ENCODE measurements at places on chromosomes 5 and 9.

DNA sequence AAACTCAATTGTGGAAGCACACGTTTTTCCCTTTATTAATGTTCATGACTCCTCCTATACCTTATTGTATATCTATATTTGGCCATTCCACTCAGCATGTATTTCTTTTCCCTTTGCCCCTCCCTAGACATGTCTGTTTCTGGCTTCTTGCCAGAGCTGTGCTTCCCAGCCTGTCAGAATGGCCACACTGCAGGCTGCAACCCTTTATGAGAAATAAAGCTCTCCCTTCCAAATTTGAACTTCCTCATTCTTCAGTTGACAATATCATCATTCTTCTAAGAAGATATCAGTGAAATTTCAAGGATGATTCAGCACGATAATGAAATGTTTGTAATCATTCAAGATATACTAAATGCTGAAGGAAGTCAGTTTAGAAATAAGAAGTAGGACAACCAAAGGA is 107.6 kb upstream of the PRSS3 start:
- no peak for DNase-seq

GRCh38 chr5:22596404-22596970 is 256.7 kb downstream of the CDH12 start:
- no peak for DNase-seq

- DNase-seq, result no peak
Observed at GRCh38 chr5:170813231-170813630, 29.7 kb downstream of the GABRP start.

DNA sequence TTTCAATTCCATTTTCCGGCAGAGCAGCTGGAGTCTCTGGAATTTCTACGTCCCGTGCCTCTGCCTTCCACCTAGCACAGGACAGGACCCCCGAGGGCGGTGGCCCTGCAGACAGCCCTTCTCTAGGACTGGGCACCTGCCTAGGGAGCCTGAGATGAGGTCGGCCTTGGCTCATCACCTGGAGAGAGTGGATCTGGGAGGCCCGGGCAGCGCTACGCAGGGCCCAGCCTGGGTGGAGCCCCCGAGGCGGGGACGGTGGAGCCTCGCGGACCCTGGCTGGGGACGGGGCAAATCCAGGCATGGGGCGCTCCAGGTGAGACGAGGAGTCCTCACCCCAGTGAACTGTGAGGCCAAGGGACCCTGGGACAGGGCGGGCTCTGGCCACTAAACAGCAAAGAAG is 114.5 kb downstream of the MTRR start:
- DNase-seq, result no peak

GRCh38 chr5:171872666-171873065 is 87.0 kb downstream of the SMIM23 start:
- DNase-seq, result no peak

GRCh38 chr5:168136340-168136739 is 155.1 kb upstream of the WWC1 start:
- no peak for DNase-seq

DNA sequence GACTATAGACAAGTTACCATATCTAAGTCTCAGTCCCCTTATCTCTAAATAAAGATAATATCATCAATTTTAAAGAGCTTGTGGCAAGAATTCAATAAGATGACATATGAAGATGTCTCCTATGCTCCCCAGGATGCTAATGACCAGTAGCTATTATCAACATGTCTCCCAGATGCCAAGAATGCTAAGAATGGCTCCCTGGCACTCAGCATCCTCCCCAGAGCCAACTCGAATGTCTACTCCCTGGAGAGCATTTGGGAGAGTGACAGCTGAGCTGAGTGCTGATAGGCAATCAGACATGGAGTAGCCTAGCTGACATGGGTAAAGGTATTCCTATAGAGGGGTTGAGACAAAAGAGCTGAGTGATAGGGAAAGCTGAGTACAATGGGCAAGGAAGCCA is 15.9 kb downstream of the P4HA2 start:
- no peak for DNase-seq

DNA sequence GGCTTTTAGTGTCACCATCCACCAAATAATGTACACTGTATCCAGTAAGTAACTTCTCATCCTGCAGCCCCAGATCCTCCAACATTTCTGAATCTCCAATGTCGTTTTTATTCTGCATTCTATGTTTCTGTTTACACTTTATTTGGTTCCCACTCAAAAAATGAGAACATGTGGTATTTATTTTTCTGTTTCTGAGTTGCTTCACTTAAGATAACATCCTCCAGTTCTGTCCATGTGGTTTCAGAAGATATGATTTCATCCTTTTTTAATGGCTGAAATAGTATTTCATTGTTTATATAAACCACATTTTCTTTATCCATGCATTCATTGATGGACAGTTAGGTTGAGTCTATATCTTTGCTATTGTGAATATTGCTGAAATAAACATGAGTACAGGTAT is 677.3 kb upstream of the FTMT start:
- DNase-seq, result no peak

DNA sequence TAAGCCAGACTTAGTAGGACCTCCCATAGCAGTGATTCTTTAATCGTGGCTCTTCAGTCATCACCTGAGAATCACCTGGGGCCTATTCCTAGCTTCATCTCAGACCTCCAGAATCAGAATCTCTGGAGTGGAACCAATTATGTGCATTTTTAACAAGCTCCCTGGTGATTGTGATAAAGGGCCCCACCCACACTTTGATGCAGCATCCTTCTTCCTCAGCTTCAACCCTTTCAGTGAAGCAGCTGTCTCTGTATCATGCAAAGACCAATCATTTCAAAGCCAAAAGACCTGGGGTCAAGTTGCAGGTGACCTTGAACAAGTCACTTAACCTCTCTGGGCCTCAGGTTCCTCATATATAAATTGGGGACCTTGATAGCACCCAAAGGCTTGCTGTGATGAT is 17.1 kb downstream of the FBXO10 start:
- DNase-seq, result no peak

GRCh38 chr5:124395287-124395686 is 351.2 kb downstream of the ZNF608 start:
- DNase-seq, result no peak

DNA sequence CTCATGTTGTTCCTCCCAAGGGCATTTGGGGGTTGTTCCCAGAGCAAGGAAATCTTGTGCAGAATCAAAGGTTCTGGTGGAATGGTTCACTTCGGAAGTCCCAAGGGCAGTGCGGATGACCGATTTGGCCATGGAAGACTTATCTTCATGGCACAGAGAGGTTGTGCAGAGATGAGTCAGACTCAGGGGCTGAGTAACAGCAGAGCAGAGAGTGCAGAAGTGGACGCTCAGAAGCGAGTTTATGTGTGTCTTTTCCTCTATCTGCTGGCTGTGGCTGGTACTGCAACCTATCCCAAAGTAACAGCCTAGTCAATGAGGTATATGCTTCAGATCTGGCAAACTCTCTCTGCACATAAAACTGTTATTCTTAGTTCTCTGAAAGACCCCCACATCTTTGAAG is 118.1 kb downstream of the DPYSL3 start:
- no peak for DNase-seq

- DNase-seq, result no peak
Observed at GRCh38 chr9:114110180-114110579, 11.1 kb upstream of the KIF12 start.

DNA sequence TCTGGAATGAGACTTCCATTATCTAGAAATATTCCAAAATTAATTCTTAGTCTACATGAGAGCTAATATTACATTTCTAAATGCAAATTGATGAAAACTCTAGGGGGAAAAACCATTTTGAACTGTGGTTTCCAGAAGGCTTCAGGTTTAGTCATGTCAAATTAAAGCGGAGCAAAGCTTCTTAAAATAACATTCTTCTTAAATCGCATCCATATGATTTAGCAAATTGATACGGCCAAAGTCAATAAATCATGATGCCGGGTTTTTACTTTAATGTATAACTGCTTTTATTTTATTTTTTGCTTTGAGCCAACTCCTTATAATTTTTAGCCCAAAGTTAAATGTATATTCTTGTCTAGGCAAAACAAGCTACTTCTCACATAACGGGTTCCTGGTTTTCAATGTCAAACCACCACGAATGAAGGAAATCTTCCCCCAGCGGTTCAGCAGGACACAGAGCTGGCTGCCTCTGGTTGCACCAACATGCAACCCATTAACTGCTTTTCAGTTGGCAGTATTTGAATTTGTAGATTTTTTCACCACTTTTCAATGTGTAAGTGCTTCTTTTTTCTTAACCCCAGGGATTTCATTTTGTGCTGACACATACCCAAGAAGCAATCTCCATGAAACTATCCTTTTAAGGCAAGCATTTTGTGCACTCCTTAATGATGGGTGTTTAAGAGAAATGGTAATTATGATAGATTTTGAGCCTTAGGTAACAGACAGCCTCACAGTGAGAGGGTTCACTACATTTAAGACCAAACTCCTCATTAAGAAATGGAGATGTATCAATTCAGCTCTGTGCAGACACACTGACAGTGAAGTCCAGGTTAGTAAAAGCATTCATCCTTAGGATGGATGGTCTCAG is 35.5 kb downstream of the EFNA5 start:
- DNase-seq, result no peak

DNA sequence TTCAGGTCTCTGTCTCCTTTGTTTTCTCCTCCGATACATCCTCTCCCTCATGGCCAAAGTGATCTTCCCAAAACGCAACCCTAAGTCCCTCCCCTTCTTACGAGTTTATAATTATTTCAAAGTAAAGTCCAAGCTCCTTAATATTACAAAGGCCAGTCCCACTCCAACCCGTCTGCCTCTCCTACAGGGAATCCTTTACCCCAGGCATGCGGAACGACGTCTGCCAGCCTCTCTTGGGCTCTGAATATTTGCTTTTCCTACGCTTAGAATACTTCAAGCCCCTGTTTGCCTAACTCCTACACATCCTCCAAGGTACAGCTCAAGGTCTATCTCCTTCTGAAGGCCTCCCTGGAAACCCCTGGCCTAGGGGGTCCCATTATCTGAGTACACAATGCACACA is 246.4 kb downstream of the SLIT3 start:
- no peak for DNase-seq

GRCh38 chr9:6502399-6502798 is 89.4 kb downstream of the UHRF2 start:
- no peak for DNase-seq

- no peak for DNase-seq
Observed at GRCh38 chr9:89765211-89765946, 160.6 kb downstream of the GADD45G start.

DNA sequence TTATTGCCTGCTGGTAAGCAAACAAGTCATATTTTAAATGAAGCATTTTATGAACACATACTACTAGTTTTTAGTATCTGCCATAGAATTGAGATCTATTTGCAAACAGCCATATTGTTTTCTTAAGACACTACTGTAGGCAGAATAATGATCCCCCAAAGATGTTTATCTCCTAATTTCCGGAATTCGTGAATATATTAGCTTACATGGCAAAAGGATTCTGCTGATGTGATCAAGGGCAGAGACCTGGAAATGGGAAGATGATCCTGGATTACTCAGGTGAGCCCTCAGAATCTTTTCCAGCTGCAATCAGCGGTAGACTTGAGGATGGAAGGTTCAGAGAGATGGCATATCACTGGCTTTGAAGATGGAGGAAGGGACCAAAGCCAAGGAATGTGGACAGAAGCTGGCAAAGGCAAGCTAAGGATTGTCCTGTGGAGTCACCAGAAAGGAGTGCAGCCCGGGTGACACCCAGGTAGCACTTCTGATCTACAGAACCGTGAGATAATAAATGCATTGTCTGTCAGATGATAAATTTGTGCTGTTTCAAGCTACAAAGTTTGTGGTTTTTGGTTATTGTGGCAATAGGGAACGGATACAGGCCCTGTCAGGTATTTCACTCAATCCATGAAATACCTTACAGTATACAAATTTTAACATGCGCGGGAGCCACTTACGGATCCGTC is 1.0 kb upstream of the ERCC6L2 start:
- DNase-seq, result no peak

GRCh38 chr9:97802276-97802675 is 50.8 kb upstream of the FOXE1 start:
- no peak for DNase-seq

DNA sequence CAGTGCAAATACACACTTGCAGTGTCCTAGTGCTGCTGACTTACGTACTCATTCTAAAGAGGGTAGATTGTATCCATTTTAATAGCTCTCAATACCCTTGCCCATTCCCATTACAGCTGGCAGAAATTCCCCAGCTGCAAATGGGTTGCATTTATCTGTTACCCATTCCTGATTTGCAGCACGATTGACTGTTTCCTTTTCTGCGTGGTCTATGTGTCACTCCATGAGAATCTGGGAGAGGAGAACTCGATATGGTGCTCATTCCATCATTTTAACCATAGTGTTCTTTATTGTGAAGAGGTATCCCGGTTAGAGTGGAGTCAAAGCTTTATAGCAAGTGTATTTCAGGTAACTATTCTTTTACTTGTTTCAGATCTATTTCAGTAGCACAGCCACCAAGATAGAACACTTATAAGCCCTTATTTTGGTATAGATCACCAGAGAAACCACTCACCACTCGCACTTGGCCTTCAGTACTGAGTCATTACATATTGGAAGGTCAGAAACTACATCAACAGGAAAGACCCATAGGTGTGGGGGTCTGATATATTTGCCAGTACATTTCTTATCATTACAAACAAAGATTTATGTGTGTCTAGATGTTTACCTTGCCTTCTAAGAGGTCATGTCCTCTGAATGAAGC is 139.5 kb downstream of the MUSK start:
- no peak for DNase-seq

GRCh38 chr5:136174021-136174659 is 18.8 kb downstream of the SMIM32 start:
- no peak for DNase-seq

GRCh38 chr9:32419921-32420320 is 35.5 kb downstream of the ACO1 start:
- no peak for DNase-seq

GRCh38 chr9:134850611-134851010 is 30.0 kb upstream of the FCN2 start:
- DNase-seq, result no peak

GRCh38 chr9:121328876-121329681 is 41.0 kb downstream of the STOM start:
- no peak for DNase-seq

DNA sequence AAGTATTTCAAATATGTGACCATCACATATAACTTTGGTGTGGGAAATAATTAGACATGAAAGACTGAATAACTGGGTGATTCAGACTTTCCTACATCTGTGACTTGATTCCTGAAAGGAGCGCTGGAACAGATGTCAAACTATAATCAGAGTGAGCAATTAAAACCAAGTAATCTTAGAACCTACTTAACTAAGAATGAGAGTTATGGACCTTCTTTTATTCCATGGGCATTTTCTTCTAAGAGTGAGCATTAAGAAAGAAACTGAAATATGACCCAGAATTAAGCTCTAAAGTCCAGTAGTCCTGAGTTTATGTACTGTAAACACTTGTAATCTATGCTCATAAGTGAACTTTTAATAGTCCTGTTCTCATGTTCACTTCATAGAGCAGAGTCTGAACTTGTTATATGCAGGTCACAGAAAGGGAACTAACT is 68.4 kb downstream of the PAM start:
- DNase-seq, result no peak

DNA sequence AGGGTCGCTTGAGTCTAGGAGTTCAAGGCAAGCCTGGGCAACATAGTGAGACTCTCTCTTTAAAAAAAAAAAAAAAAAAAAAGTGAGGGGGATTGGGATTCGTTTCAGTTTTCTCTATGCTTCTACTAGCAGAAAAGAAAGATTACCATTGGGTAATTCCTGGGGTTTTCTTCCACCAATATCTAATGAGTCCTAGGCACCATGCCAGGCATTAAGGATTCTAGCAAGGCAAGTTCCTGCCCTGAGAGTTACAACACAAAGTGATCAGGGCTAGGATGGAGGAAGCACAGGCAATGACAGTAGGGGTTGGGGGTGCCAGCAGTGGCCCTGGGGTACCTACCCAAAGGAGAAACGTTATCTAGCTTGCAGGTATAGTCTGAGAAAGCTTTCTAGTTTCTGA is 90.8 kb downstream of the PCDH1 start:
- no peak for DNase-seq

GRCh38 chr9:121871431-121872025 is 220.1 kb downstream of the DAB2IP start:
- no peak for DNase-seq
